ENCODE measurements at places on chromosomes 6 and 20. TPM values are rescaled to one million over a fixed set of nuclear protein-coding genes. Genes with fewer than 3 reads are reported as not detected.

PGBD1 gene
- total RNA-seq = 2.5 TPM

- H3K4me1 ChIP-seq = no peaks in the 10 kb centered on the region
- DNase-seq = no peak
- no peaks in the 10 kb centered on the region for H3K36me3 ChIP-seq
Measured at GRCh38 chr6:136180704-136181511, 69.2 kb downstream of the MTFR2 start.

DNA sequence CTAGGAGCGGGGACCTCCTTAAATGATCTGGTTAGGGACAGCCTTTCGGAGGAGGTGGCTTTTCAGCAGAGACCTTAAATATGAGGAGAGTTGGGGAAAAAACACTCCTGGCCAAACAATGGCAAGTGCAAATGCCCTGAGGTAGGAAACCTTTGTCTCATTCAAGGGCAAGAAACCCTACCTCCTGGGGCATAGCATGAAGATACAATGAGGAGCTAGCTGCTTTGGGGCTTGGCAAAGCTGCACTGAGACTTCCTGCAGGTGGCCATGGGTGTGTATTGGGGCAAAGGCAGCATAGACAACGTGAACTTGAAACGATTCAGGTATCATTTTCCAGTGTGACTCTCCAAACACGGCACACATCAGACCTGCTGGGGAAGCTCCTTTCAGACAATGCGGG lies 30.7 kb downstream of the PMEPA1 start:
- H3K27me3 ChIP-seq = no peaks in the 10 kb centered on the region
- no peak for DNase-seq
- H3K4me1 ChIP-seq = peaks cover 16% of the 10 kb centered on the region
- H3K27ac ChIP-seq = no peak overlapping the region
- H3K4me3 ChIP-seq = no peak overlapping the region
- peaks cover 6% of the 10 kb centered on the region for H3K36me3 ChIP-seq

DNA sequence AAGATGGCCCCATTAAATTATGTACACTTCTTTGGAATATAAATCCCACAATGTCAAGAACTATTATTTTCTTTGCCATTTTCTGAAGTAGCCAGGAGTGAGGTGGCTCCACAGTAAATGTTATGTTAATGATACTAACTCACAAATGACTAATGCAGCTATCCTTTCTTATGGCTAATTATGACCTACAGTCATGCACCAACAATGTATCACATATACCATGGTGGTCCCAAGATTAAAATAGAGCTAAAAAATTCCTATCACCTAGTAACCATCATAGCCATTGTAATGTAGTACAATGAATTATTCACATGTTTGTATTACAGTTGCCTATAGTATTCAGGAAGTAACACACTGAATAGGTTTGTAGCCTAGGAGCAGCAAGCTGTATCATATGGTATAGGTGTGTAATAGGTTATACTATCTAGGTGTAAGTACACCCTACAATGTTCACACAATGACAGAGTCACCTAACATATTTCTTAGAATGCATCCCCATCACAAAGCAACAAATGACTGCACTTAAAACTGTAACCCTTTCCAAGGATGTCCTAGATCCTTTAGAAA lies 15.3 kb downstream of the ECHDC1 start:
- no peaks in the 10 kb centered on the region for H3K27me3 ChIP-seq
- H3K4me3 ChIP-seq = no peak overlapping the region
- DNase-seq = no peak
- H3K27ac ChIP-seq = no peak overlapping the region
- H3K36me3 ChIP-seq = peaks cover 52% of the 10 kb centered on the region

PPP1R18 gene
- total RNA-seq = 66.9 TPM

KIF13A gene
- total RNA-seq = 33.5 TPM

DNA sequence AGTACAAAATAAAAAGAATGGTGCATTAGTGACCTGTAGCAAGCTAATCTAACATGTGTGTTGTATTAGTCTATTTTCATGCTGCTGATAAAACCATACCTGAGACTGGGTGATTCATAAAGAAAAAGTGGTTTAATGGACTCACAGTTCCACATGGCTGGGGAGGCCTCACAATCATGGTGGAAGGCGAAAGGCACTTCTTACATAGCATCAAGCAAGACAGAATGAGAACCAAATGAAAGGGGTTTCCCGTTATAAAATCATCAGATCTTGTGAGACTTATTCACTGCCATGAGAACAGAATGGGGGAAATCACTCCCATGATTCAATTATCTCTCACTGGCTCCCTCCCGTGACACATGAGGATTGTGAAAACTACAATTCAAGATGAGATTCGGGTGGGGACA lies 45.4 kb upstream of the AIG1 start:
- no peak overlapping the region for H3K27ac ChIP-seq
- H3K4me3 ChIP-seq = no peak overlapping the region
- no peaks in the 10 kb centered on the region for H3K36me3 ChIP-seq
- DNase-seq = no peak

GRCh38 chr20:45826381-45827019 lies 612 bp downstream of the TNNC2 start:
- no peaks in the 10 kb centered on the region for H3K36me3 ChIP-seq
- peaks cover under 1% of the 10 kb centered on the region for H3K27me3 ChIP-seq
- no peak overlapping the region for H3K27ac ChIP-seq
- no peak for DNase-seq
- H3K4me3 ChIP-seq = no peak overlapping the region

DNA sequence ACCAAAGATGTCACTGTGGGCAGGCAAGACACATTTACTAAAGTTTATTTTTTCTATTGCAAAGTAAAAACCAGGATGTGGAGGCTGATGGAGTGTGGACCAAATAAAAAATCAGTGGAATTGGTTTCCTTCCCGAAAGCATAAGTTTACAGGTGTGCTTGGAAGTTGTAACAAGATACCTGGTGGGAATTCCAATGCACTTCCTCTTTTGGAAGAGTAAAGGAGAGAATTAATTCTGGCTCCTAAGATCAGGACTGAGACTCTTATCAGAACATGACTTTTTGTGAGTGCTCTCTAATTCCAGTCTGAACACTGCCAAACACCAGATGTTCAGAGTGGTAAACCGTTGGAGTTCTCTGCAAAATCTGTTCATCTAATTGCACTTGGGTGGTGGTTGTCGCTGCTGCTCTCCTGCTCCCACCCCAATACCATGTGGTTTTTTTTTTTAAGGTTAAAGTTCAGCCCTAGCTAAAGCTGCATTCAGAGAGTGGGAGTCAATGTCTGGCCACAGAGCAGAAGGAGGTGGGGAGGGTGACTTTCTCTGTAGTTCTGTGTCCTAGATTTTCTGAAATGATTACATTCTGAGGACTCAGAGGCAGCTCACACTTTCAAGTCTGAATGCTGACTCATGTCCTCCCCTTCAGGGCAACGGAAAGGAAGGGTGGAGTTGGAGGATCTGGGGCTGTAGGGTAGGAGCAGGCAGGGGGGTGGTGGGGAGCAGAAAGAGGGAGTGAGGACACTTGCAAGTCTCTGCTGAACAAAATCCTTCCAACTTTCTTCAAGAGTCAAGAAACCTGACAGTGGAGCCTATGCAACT lies 275.8 kb upstream of the PRDM1 start:
- peaks cover 30% of the 10 kb centered on the region for H3K4me1 ChIP-seq
- H3K27ac ChIP-seq = peak overlapping the region; percentile 86
- no peaks in the 10 kb centered on the region for H3K36me3 ChIP-seq
- peak; percentile 91 for DNase-seq
- H3K27me3 ChIP-seq = no peaks in the 10 kb centered on the region
- H3K4me3 ChIP-seq = peak overlapping the region; percentile 7
